LoVo (cell line): ENCODE measurements at places on chromosomes 2 and 18.
A peak's percentile ranks its signal among the peaks of the same experiment; 100 is the strongest.

- peak; percentile 24 for DNase-seq
Observed at GRCh38 chr2:25165992-25166875, 2.1 kb downstream of the POMC start.

- DNase-seq = peak; percentile 85
Observed at GRCh38 chr2:74441690-74442482, at the start of gene RTKN. Gene RTKN (minus strand): TSS chr2:74441937. CDS start chr2:74441816, 121 bp downstream.

DNA sequence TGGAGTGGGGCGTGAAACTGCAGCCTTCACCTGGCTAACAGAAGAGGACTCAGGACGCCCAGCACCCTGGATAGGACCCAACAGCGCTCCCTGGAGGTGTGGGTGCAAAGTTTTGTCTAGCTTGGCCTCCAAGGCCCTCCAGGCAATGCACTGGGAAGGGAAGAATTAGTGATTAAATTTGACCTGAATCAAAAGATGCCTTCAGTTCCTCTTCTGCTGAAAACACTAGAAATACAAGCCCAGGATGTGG lies 779 bp upstream of the TRIB2 start:
- peak; percentile 46 for DNase-seq

- peak; percentile 77 for DNase-seq
Observed at GRCh38 chr2:231680992-231681852, 27.1 kb upstream of the PTMA start.

- DNase-seq = no peak
Observed at GRCh38 chr2:50396298-50396631, 635.7 kb downstream of the NRXN1 start.

- DNase-seq = no peak
Observed at GRCh38 chr18:79862562-79862961, 64.8 kb downstream of the KCNG2 start.

- peak; percentile 53 for DNase-seq
Observed at GRCh38 chr2:71498261-71498701, 44.9 kb downstream of the DYSF start.

DNA sequence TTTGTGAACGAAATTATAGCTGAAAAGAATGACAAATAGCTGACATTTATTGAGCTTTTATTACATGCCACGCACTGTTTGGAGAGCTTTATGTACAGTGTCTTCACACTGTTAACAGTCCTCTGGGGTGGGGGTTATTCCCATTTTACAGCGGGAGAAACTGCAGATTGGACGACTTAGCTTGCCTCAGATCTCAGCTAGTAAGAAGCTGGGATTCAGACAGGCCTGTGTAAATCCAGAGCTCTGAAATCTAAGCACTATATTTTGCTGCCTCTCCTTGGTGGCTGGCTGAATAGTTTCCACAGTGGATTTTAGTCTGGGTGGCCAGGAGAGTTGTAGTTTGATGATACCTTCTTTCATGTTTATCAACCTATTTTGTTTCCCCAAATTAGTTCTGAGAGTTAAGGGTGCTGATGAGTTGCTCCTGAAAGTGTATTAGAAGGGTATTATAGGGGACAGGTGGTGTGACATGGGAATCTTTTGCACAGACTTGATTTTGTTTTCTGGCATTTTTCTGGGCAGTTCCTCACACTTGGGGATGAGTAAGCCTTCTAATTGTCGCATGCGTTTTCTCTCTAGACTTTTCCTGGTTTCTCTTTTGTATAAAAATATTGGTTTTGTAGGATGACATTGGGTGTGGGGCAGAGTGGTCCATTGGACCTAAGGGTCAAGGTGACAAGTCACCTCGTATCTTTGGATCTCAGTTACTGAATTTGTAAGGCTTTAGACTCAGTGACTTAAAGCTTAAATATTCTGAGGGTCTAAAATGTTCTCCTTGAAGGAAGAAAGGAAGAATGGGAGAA lies 1.5 kb downstream of the ACSL3 start:
- no peak for DNase-seq

DNA sequence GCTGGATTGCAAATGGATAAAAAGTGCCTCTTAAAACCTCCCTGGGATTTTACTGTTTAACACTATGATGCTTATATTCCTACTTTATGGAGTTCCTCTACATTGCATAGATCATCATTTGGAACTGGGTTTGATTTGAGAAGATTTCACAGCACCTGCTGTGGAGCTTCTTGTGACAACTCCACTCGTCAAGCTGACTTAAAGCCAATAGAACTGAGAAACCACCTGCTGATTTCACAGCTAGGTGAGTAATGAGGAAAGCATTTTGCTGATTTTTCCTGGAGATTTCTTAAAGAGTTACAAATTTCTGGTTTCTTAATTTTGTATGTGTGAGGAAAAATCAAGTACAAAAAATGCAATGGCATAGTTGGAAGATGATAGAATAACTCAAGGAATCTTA lies 739.1 kb upstream of the LRRTM1 start:
- DNase-seq = no peak

GRCh38 chr2:9857814-9858729 lies 14.8 kb downstream of the TAF1B start:
- no peak for DNase-seq

- no peak for DNase-seq
Observed at GRCh38 chr2:183009249-183009899, 28.9 kb downstream of the NCKAP1 start.

- DNase-seq = no peak
Observed at GRCh38 chr18:63819786-63820185, 44.6 kb downstream of the SERPINB7 start.

DNA sequence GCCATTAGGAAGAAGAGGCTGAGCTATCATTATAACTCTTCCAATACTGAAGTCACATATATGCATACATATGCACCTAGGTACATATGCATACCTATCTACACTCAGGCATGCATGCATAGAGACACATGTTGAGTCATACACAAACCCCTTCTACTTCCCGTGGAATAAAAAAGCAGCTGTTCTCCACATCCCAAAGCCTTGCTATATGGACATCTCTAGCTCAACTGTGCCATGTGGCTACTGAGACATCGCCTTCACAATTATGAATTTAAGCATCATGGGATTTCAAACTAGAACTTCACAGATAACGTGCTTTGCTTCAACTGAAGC lies 120.5 kb downstream of the ANKRD44 start:
- no peak for DNase-seq

DNA sequence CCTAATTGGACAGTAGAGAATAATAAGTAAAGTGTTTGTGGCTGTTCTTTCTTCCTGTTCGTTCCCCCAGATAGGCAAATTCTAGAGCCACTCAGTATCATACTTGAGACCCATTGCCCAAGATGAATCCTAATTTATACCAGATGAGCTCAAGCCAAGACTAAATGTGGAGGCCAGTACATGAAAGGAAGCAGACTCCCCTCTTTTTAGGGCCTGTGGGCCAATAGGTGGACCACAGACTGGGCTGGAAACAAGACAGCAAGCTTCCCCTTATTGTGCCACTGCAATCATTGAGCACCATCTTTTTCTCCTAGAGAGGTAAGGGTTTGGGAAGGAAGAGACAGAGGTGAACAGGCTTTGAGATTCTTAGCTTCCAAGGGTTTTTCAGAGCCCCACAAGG lies 141.9 kb downstream of the MGAT5 start:
- no peak for DNase-seq

GRCh38 chr2:11446733-11447248 lies 19.2 kb downstream of the E2F6 start:
- DNase-seq = no peak
